ENCODE measurements at places on chromosomes 16 and 17. TPM values are rescaled to one million over a fixed set of nuclear protein-coding genes. Genes with fewer than 3 reads are reported as not detected.

Gene TPSD1
- total RNA-seq: not detected

Gene EFTUD2
- total RNA-seq: 36.8 TPM

GRCh38 chr17:64081802-64082799 lies 47.8 kb downstream of the ERN1 start:
- no peak for DNase-seq

Gene TAT
- not detected for total RNA-seq

Gene SPATA22
- 1.8 TPM for total RNA-seq

DNA sequence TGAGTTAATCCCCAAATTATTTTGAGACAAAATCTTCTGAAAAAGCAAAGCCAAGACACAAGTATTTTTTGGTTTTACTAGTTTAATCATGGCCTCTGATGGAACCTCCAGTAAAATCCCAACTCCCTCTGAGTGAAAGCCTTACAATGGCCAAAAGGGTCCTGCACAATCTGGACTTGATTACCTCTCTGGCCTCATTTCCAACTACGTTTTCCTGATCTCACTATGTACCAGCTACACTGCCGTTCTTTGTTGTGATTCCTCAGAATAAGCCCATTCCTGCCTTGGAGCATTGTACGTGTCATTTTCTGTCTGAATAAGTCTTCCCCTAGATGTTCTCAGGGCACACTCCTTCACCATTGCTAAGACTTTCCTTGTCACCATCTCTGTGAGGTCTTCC lies 37.3 kb downstream of the SPOP start:
- DNase-seq: no peak

DNA sequence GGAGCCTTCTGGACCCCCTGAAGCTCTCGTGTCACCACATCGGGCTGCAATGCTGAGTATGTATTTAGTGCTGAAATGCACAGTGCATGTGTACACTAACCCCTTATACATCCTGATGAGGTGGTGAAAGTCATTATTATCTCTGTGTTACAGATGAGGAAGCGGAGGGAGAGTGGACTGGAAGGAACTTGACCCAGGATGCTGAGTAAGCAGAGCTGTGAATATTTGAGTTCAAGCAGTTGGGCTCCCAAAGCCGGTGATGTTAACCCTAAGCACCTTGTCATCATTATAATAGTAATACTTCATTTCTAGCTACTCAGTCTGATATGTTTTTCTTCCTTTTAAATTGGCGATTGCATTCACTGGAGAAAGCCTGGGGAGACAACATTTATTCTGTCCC lies 25.9 kb upstream of the NKD1 start:
- no peak for DNase-seq

Gene KRTAP2-3
- total RNA-seq: not detected

Gene ZFHX3
- total RNA-seq: 9.2 TPM

- DNase-seq: no peak
These were observed 126.9 kb downstream of the KIF2B start for GRCh38 chr17:53949473-53950090.

- no peak for DNase-seq
These were observed 6.4 kb downstream of the COQ7 start for GRCh38 chr16:19073863-19074262.

Gene FBXW10B
- total RNA-seq: not detected

Gene TBC1D3
- total RNA-seq: not detected

- no peak for DNase-seq
These were observed 185.9 kb upstream of the MAF start for GRCh38 chr16:79786389-79786788.

DNA sequence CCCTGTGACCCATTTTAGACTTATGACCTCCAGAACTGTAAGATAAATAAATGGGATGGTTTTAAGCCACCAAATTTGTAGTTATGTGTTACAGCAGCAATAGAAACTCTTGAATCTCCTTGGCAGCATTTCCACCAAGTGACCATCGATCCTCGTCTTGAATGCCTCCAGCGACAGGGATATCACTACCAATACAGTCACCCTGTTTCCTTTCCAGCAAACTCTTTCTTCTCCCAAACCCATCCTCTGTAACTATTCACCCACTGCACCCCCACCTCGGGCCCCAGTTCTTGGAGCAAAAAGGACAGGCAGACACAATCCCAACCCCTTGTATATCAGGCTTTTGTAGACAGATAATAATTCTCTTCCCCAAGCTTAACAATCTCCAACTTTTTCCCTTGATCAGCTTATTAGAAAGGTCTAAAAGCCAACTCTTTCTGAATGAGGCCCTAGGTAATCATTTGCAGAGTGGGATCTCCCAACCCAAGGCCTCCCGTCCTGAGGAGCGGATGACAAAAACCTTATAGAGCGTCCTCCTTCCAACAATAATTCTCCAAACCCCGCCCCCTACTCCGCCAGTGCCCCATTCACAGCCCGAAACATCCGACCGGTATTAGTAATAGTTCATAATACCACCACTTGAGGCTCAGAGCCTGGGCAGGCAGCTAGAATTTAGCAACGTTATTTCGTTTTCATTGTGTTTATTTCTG lies 14.7 kb upstream of the PLLP start:
- no peak for DNase-seq

Gene TNP2
- total RNA-seq: not detected

GRCh38 chr17:56744721-56745120 lies 89.0 kb downstream of the C17orf67 start:
- DNase-seq: no peak

Gene KRTAP3-2
- total RNA-seq: not detected

DNA sequence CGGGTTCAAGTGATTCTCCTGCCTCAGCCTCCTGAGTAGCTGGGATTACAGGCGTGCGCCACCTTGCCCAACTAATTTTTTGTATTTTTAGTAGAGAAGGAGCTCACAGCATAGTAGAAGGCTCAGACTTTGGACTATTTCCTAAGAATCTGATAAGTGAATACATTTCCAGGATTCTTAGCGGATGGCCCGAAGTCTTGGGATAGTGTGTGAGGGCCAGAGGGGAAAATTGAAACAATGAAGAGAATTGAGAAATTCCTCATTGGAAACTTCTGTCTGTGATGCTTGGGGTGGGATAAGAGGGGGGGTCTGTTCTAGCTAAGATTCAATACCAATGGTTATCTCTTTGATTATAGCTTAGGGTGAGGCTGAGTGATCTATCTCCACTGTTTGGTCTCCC lies 183.3 kb downstream of the MSI2 start:
- no peak for DNase-seq

DNA sequence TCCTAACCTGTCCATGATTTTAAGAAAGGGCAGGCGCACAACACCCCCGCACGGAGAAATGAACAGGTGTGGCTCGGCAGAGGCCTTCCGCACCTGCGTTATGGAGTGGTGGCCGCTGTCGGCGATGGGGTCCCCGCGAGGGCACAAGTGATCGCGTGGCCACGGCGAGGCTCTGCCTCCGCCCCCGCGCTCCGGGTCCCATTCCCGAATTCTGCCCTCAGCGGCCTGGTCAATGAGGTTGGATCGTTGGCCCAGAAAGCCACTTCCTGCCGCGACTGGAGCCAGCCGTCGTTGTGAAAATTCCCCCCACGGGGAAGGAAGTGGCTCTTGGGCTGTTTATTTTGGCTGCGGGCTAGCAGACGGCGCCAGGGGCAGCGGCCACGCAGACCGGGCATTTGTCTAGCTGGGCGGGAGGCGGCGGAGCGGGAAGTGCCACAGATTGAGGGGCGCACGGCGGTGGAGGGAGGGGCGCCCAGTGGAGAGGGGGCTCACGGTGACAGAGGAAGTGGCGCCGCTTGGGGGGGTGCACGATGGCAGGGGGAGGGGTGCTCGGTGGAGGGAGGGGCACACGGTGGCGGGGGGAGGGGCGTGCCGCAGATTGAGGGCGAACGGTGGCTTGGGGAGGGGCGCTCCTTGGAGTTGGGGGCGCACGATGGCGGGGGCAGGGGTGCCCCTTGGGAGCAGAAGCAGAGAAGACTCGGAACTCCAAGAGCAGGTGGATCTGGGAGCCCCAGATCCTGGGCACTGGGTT lies 25.0 kb downstream of the MRC2 start:
- peak; percentile 86 for DNase-seq

GRCh38 chr17:31444026-31444425 lies 52.6 kb downstream of the RAB11FIP4 start:
- DNase-seq: no peak

DNA sequence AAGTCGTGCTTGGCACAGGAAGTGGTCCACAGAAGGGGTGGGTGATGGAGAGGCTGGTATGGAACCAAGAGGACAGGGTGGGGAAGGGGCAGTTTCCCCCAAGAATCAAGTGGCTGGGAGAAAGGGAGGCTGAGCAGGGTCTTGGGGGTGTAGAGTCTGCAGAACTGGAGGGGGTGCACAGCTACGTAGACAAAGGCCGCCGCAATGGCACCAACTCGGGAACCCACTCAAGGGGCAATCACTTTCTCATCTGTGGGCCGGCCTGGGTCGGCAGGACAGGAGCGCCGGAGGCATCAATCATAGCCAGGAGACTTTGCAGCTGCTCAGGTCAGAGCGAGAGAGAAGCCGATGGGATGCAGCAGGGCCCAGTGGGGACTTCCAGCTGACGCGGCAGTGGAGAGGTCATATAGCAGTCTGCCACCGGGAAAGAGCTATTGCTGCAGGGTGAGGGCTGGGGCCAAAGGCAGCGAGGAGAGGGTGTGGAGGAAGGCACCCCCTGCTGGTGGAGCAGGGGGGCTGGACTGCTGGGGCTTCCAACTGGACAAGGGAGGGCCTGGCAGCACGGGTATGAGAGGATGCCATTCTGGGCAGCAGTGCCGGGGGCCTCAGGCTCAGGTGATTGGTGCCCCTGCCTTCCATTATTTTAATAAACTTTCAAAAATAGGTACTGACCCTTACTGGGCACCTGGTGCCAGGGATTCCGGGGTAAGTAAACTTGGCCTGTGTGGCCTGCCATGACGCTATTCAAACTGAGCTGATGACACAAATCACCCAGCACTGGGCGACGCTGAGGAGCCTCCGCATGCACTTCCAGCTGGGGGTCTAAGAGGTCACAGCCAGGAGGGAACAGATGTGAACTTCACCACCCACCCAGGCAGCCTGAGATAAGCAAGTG lies 52.5 kb upstream of the MTSS2 start:
- DNase-seq: no peak

GRCh38 chr16:1199347-1200013 lies 25.6 kb downstream of the TPSG1 start:
- DNase-seq: no peak

DNA sequence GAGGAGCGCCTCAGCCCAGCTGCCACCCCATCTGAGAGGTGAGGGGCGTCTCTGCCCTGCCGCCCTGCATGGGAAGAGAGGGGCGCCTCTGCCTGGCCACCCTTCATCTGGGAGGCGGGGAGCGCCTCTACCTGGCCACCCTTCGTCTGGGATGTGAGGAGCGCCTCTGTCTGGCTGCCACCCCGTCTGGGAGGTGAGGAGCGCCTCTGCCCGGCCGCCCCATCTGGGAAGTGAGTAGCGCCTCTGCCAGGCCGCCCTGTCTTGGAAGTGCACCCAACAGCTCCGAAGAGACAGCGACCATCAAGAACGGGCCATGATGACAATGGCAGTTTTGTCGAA lies 114.4 kb upstream of the CES5A start:
- no peak for DNase-seq

- DNase-seq: peak; percentile 59
These were observed at the start of gene EVPLL for GRCh38 chr17:18377437-18378204. Gene EVPLL, plus strand, starts transcription at chr17:18377778. Its CDS starts 3,160 bp downstream, at chr17:18380938.

Gene KRTAP4-3
- not detected for total RNA-seq

DNA sequence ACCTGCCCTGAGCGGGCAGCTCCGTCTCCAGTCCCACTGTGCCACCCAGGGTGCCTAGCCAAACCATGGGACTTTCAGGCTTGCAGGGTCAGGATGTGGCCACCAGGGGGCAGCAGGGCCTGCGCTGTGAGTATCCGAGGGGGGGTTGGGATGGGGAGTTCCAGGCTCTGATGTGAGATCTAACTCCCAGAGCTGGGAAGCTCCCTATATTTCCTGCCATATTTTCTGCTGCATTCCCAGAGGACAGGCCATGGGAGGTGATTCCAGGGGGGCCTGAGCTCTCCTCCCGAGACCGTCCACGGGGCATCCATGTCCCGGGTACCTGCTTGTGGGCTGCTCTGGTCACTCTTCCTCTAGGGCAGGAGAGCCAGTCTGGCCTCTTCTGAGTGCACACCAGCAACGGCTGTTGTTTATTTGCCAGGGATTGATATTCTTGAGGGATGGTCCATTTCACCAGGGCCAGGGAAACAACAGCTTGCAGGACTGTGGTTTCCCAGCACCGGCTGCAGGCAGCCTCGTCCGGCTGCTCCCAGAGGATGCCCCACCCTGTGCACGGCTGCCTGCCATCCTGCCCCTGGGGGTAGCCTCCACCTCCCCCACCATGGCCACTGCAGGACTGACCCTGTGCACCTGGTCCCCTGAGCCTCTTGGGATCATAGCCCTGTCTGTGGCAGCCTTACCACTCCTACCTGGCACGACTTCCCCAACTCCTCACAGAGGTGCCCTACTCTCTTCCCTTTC lies 1.2 kb downstream of the GPR142 start:
- DNase-seq: peak; percentile 68

Measured in right atrium auricular region (tissue), 2 donors.